NCI-H1105 (cell line): ENCODE measurements at places on chromosomes 11 and 22.

GRCh38 chr11:9201372-9202162, 63.6 kb downstream of the DENND5A start:
- no peak for DNase-seq

- DNase-seq, result peak; percentile 24
These were observed 5.8 kb downstream of the TSPAN4 start for GRCh38 chr11:848380-848931.

- DNase-seq, result no peak
These were observed 12.4 kb upstream of the DAGLA start for GRCh38 chr11:61667684-61668305.

DNA sequence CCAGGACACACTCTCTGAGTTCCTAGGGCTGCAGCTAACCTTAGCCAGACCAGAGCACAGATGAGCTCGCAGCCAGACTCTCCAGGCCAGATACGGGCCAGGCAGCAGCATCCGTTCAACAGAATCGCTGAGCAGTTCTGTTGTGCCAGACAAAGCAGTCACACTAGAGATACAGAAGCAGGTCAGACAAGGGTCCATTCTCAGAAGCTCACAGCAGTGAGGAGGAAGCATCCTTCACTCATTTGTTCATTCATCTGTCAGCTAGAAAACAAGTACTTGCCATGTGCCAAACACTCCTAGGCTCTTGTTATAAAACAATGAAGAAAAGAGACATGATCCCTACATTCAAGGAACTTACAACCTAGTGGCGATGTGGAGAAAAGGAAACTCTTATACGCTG, 2.6 kb downstream of the LMO2 start:
- DNase-seq, result no peak

GRCh38 chr22:41812805-41813545, 12.5 kb downstream of the CCDC134 start:
- no peak for DNase-seq

- no peak for DNase-seq
These were observed 11.7 kb upstream of the MOB2 start for GRCh38 chr11:1498262-1498661.

DNA sequence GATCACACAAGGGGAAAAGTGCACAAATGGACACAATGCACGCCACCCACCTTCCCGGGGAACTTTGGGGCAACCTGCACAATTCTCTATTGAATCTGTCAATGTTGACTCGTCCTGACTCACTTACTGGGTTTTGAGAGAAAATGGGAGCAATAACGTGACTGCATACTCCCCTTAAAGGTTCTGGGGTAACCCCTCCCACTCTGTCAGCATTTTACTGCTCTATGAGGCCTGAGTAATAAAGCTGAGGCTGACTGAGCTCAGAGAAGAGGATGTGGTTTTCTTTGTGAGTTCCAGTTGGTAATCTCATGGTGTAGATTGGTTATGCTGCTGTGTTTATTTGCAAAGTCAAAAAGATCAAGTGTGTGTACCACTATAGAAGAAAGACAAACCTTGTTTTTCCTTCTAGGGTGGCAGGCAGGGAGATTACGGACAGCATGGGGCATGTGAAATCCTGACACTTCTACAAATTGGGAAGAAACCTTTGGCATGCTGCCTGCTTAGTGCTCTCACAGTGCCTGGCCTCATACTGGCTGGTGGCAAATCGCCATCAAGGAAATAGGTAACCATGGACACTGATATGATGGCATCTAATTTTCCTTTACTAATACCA, 16.1 kb upstream of the APOA1 start:
- DNase-seq, result no peak

GRCh38 chr22:34886812-34887211, 179.1 kb upstream of the ISX start:
- DNase-seq, result no peak

DNA sequence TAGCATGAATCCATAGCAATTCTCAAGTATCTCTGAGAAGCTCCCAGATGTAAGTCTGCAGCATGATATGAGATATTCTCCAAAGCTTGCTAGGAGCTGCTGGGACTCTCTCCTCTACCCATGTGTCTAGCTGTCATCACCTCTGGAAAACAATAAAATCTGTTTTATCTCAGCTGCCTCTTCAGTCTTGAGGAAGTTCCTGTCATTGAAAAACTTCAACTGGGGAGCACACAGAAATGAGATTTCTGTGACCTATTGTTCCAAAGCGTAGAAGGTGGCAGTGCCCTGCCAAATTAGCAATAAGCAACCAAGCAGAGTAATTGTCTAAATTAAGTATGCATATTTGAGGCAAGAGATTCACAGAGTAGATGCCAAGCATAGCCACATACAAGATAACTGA, 1380.6 kb upstream of the RAG2 start:
- DNase-seq, result no peak

DNA sequence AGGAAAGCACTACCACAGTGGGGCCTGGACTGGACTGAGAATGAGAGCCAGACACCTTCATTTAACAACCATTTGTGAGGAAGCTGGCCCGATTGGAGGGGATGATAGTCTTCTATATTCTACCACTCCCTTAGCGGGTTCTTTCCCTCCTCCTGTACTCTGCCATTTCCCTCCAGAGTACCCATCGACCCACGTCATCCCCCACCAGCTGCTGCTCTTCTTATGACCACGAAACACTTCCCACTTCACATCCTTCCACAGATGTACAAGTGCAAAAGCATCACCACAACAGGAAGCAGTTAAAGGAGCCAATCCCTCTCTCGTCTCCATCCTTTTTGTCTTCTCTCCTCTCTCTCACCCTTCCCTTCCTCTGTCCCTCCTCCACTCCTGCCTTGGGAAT, 18.0 kb upstream of the UBASH3B start:
- DNase-seq, result no peak

DNA sequence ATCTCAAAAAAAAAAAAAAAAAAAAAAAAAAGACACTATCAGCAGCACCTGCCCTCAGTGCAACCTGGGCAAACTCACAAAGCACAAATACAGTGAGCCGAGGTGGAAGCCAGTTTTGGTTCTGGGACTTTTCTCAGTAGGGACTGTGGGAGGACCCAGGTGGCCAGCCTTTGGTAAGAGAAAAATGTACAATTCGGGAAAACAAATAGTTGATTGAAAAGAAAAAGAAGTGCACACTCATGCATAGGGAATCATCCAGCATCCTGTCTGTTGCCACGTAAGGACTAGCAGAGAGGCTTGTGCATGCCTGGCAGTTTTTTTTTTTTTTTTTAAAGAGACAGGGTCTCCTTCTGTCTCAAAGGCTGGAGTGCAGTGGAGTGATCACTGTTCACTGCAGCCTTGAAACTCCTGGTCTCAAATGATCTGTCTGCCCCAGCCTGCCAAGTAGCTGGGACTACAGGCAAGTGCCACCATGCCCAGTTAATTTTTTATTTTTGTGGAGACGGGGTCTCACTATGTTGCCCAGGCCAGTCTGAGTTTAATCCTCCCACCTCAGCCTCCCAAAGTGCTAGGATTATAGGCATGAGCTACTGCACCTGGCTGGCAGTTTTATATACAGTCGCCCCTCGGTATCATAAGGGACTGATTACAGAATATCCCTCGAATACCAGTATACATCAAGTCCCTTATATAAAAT, 36.7 kb downstream of the TPST2 start:
- DNase-seq, result no peak

GRCh38 chr11:131914361-131914774, 544.0 kb downstream of the NTM start:
- DNase-seq, result no peak

- no peak for DNase-seq
These were observed 28.3 kb downstream of the JAM3 start for GRCh38 chr11:134097166-134097565.
